ENCODE measurements at places on chromosomes 16 and 17.
A peak's percentile ranks its signal among the peaks of the same experiment; 100 is the strongest.

- DNase-seq, result no peak
These were observed 349.4 kb downstream of the FOXL1 start for GRCh38 chr16:86927699-86928098.

- DNase-seq, result no peak
These were observed 10.5 kb downstream of the PDZD9 start for GRCh38 chr16:21990381-21990944.

- DNase-seq, result no peak
These were observed 1.8 kb upstream of the JMJD8 start for GRCh38 chr16:685967-686366.

GRCh38 chr16:9225527-9226316 is 134.3 kb downstream of the HAPSTR1 start:
- no peak for DNase-seq

GRCh38 chr16:1980770-1981087 is 540 bp downstream of the NOXO1 start:
- DNase-seq, result no peak

DNA sequence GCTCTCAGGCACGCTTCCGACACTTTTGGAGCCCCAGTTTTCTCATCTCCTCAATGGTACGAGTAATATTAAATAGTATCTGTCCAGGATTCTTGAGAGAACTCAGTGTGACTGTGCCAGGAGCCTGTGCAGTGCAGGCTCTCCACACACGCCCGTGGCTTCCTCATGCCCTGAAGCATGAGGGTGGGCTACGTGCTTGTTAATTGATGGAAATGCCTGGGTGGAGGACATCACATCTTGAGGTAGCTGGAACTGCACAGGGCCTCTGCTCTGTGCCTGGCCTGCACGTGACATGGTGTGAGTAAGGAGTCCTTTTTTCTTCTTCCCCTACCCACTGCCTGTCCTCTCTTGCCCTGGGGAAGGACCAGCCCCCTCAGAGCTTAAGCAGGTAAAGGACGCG is 43.1 kb upstream of the LHX1 start:
- DNase-seq, result no peak

DNA sequence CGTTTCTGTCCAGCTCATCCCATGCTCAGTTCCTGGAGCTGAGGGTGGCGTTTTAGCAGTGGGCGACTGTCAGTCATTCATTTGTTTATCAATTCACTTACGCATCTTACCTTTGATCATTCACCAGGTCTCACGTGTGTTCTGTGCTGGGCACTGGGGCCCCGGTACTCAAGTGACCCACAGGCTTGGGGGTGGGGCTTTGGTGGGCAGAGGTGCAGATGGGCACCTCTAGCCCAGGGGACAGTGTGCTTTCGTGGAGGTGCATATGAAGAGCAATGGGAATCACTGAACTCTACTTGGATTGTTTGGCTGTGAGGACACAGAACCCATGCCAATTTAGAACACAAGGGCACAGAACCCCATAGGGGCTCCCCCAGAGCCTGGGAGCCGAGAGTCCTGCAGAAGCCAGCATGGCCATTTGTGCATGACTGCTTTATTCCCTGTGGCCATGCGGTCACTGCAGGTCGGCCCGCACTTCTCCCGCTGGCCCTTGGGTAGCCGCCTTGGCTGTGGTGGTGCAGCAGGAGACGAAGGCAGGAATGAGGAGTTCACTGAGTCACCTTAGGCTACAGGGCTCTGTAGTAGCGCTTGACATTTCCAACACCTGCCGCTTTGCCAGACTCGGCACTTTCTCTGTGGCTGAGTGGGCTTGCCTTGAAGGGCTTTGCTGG is 144.6 kb downstream of the SNX29 start:
- DNase-seq, result no peak

- DNase-seq, result no peak
These were observed 151.4 kb downstream of the KATNIP start for GRCh38 chr16:27701381-27701780.

DNA sequence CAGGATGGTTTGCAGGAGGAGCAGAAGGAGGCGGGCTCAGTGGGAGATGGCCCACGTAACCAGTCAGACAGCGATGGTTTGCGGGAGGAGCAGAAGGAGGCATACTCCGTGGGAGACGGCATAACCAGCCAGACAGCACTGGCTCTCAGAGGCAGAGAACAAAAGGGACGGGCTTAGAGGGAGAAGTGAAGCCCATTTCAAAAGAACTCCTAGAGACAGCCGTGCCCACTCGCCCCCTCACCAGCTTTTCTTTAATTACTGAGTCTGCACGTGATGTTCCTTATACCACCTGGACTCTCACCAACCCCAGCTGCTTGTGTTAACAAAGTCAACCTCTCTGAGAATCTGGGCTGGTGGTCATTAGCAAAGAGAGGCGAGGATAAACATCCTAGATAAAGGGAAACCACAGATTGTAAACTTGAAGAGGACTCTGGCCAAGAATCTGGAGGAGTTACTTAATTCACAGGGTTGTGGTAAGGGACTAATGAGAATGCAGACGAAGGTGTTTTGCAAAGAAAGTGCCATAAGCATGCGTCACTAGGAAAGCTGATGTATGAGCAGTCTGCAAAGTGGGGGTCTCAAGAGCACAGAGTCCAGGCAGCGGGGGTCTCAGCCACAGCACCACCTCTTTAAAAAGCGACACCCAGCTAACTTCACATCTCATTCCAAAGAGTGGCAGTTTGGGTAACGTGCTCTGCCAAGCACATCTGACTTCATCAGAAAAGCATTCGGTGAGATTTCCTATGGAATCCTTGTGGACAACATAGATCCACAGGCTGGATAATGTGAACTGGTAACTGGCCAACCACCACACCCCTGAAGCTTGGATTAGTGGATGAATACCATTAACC is 51.7 kb downstream of the NXN start:
- no peak for DNase-seq

- no peak for DNase-seq
These were observed 997 bp upstream of the CDH11 start for GRCh38 chr16:65122724-65123395.

DNA sequence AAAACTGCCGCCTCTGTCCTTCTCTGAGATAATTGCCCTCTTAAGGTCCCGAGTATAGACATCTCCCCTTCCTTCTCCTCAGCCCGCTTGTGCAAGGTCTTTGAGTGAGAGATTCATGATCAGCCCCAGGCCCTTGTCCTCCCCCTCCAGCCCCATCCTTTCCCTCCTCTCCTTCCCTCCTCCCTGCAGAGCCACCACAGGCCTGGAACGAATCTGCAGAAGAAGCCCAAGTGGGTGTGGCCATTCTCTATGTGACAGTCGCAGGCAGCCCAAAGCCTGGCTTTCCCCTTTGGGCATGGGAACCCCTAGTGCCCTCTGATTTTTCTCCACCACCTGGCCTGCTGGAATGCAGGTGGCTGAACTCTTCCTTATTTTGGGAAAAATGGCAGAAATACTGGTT is 7.2 kb upstream of the NDRG4 start:
- no peak for DNase-seq

GRCh38 chr16:19837331-19837980 is 47.2 kb downstream of the GPRC5B start:
- DNase-seq, result no peak

GRCh38 chr17:63998721-63999679 is 849 bp downstream of the PRR29 start:
- no peak for DNase-seq

GRCh38 chr17:41451154-41451728 is 10.5 kb upstream of the KRT38 start:
- no peak for DNase-seq

GRCh38 chr17:149231-149630 is 11.9 kb downstream of the SCGB1C2 start:
- DNase-seq, result no peak

- DNase-seq, result no peak
These were observed 35.0 kb downstream of the USP32 start for GRCh38 chr17:60356940-60357339.

- no peak for DNase-seq
These were observed 3.8 kb upstream of the CBFB start for GRCh38 chr16:67025210-67025550.

DNA sequence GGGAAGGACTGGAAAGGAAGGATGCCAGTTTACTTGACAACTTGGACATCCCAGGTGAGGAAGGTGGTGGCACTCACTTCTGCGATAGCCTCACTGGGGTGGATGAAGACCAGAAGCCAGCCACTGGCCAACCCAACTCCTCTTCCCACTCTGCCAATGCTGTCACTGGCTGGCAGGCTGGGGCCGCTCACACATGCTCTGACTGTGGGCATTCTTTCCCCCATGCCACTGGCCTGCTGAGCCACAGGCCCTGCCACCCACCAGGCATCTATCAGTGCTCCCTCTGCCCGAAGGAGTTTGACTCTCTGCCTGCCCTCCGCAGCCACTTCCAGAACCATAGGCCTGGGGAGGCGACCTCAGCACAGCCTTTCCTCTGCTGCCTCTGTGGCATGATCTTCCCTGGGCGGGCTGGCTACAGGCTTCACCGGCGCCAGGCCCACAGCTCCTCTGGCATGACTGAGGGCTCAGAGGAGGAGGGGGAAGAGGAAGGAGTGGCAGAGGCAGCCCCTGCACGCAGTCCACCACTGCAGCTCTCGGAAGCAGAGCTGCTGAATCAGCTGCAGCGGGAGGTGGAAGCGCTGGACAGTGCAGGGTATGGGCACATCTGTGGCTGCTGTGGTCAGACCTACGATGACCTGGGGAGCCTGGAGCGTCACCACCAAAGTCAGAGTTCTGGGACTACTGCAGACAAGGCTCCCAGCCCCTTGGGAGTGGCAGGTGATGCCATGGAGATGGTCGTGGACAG is 4.5 kb downstream of the ZNF646 start:
- DNase-seq, result no peak

- DNase-seq, result no peak
These were observed 274.9 kb upstream of the CCL2 start for GRCh38 chr17:33980193-33980592.

- no peak for DNase-seq
These were observed 208.9 kb downstream of the SHISA9 start for GRCh38 chr16:13110124-13110796.

GRCh38 chr17:78272181-78272913 is 40.9 kb downstream of the TMEM235 start:
- DNase-seq, result peak; percentile 54

DNA sequence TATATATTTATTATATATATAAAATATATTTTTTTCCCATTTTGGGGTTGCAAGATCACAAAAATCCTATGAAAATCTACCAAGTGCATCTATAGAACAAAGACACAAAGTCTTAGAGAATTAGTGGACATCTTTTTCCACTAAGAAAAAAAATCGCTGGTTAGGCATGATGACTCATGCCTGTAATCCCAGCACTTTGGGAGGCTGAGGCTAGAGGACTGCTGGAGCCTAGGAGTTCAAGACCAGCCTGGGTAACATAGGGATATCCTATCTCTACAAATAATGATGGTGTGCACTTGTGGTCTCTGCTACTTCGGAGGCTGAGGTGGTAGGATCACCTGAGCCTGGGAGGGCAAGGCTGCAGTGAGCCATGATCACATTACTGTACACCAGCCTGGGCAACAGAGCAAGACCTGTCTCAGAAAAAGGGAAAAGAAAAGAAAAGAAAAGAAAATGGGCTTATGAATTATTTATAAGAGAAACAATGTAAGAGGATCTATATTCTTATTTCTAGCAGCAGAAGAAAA is 185.1 kb upstream of the PSMD7 start:
- no peak for DNase-seq

- no peak for DNase-seq
These were observed 12.3 kb downstream of the CPPED1 start for GRCh38 chr16:12791340-12791739.

DNA sequence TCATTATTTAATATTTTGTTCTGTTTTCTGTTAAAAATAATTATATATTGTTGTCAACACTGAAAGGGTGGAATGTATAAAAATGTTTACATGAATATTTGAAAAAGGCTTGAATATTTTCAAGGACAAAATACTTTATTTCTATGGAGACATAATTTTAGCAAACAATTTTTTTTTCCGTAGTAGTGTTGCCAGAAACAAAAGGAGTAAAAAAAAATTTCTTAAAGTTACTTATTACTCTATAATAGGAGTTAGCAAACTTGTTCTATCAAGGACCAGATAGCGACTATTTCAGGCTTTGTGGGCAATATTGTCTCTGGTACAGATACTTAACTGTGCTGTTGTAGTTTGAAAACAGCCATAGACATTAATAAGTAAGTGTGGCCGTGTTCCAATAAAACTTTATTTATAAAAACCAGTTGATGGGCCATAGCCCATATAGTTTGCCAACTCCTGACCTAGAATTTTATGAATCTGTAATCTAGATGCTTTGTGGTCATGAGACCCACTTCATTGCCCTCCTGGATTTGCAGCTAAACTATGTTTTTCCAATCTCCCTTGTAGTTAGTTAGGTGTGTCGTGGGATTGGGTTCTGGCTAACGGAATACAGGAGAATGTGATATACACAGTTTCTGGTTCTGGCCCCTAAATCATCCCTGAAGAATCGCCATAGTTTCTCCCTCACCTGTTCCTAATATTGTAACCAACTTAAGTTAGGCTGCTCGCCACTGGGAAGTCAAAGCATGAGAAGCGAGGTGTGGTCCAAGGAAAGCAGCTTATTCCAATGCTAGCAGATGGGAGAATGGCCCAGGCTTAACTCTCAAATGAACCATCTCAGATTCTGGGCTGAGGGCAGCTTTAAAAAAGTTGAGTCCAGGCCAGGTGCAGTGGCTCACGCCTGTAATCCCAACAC is 153.6 kb downstream of the ABCA8 start:
- no peak for DNase-seq

- DNase-seq, result no peak
These were observed 25.9 kb downstream of the NKD1 start for GRCh38 chr16:50573947-50574744.

- no peak for DNase-seq
These were observed 28.7 kb upstream of the MYO15B start for GRCh38 chr17:75558666-75559530.

DNA sequence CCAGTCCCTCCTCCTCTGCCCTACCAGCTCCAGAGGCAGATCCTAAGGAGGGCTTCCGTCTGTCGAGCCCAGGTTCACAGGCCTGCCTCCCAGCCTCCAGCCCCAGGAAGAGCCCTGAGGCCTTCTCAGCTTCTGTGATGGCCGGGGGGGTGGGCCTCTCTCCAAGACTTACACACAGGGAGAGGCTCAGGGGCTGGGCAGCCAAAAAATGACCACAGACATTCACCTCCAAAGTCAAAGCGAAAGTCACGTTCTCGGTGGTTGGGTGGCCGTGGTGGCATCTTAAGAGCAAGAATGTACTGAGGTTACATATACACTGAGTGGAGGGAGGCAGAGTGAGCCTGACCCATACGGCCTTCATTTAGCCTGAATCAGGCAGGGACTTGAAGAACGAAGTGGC is 119.1 kb downstream of the CCDC182 start:
- no peak for DNase-seq

- DNase-seq, result peak; percentile 41
These were observed 188.2 kb downstream of the FTO start for GRCh38 chr16:53892155-53892554.

- no peak for DNase-seq
These were observed 244.0 kb downstream of the TMEM114 start for GRCh38 chr16:8346294-8346693.

GRCh38 chr17:50839591-50840310 is 4.4 kb downstream of the WFIKKN2 start:
- no peak for DNase-seq

- no peak for DNase-seq
These were observed 166.4 kb downstream of the C16orf95 start for GRCh38 chr16:87150681-87151280.

- DNase-seq, result no peak
These were observed 45.9 kb upstream of the DOC2B start for GRCh38 chr17:227078-227945.

- no peak for DNase-seq
These were observed 28.4 kb upstream of the RBFOX1 start for GRCh38 chr16:7304279-7304678.

Measured in stimulated activated CD4-positive, alpha-beta T cell treated with anti-CD3 and anti-CD28 coated beads, Interleukin-15, amount 100 ng/mL, for 48 hours (primary cell).